ENCODE measurements at places on chromosomes 7 and 10. TPM values are rescaled to one million over a fixed set of nuclear protein-coding genes. Genes with fewer than 3 reads are reported as not detected.

- no peak for DNase-seq
Observed at GRCh38 chr7:93973134-93973533, 31.0 kb downstream of the BET1 start.

DNA sequence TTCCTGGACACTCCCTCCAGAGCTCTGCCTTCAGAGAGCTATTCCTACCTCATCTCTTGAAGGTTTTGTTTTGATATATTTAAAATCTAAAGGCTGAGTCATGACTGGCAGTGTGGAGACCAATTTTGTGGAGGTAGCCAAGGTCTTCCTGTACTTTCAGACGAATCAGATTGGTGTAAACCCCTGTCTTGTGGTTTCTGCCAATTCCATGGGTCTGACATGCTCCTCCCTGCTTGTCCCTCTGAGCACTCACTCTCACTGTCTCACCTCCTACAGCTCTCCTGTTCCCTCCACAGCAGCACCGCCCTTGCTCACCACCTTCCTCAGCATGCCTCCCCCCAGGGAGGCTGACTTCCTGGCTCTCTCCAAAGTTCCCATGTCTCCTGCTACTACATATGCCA is 179.8 kb downstream of the NPSR1 start:
- no peak for DNase-seq

DNA sequence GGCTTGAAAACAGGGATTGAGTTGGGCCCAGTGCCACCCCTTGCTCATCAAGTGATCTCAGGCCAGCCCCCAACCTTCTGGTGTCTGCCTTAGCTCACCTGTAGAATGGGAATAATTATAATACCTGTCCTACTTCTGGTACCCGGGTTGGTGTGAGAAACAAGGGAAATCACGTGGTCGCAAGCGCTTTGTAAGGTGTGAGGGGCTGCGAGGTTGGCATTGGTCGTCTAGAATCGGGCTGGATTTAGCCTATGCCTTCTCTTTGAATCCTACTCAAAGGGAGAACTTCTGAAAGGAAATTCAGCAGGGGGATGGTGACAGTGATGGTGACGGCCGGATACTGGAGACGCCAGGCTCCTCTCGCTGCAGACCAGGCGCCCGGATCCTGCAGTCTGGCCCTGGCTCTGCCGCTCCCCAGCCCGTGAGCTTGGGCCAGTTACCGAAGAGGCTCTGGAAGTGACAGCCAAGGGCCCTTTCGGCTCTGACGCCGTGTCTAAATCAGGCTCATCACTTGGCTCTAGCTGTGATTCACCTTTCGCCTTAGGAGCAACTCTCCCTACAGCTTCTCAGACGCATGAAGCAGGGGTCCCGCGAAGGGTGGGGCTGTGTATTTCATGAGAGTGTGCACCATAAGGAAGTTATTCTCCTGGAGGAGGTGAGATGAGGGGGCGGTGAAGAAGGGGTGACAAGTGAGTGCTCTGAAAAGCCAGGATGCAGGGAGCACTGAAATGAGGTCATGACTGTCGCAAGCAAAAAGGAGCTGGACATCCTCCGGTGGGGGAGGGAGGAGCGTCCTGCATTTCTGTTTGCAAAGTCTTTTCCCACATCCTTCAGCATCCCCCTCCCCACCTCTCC is 4.0 kb upstream of the CREB5 start:
- DNase-seq, result no peak

DNA sequence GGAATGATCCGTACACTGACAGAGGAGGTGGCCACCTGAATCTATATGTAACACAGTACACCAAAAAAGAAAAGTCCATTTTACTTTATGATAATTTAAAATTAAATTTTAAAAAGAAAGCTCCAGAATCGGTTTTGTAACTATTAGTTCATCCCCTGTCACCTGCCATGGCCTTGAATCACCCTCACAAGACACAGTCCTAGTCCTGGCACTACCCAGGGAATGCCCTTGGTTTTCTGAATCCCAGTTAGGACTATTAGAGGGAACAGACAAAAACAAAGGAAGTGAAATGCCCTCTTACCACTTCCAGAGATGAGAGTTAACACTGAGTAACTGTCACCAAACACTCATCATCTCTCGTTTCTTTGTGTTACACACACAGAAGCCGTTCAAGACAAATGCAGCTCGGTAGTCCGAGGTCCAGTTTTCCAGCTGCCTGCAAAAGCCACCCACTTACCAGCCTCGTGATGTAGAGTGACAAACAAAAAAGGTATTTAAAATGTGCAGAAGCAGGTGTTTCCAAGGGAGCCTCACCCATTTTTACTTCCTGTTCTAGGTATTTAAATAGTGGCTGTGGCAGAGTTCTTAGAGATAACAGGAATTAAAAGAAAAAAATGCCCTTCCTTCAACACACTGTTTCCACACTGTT is 6.1 kb downstream of the PTPRN2 start:
- peak; percentile 24 for DNase-seq

GRCh38 chr10:47181052-47181849 is 118.7 kb upstream of the GDF10 start:
- DNase-seq, result no peak

The UCN3 gene
- total RNA-seq, result 0.58 TPM

GRCh38 chr10:97737770-97738265 is 890 bp downstream of the ZFYVE27 start:
- DNase-seq, result no peak

DNA sequence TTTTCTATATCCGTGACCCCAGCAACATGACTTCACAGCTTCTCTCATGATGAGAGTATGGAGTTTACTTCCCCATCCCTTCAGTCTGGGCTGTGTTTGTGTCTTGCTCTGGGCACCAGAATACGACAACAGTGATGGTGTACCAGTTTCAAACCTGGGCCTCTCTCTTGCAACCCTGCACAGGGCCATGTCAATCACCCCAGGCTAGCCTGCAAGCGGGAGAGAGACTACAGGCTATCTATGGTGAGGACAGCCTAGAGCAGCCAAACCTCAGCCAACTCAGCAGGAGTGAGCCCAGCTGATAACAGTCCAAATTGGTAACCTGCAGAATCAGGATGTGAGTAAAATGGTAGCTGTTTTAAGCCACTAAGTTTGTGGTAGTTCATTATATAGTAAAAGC is 235.8 kb downstream of the CHCHD3 start:
- no peak for DNase-seq

- no peak for DNase-seq
Observed at GRCh38 chr10:63549810-63550209, 28.6 kb downstream of the REEP3 start.

DNA sequence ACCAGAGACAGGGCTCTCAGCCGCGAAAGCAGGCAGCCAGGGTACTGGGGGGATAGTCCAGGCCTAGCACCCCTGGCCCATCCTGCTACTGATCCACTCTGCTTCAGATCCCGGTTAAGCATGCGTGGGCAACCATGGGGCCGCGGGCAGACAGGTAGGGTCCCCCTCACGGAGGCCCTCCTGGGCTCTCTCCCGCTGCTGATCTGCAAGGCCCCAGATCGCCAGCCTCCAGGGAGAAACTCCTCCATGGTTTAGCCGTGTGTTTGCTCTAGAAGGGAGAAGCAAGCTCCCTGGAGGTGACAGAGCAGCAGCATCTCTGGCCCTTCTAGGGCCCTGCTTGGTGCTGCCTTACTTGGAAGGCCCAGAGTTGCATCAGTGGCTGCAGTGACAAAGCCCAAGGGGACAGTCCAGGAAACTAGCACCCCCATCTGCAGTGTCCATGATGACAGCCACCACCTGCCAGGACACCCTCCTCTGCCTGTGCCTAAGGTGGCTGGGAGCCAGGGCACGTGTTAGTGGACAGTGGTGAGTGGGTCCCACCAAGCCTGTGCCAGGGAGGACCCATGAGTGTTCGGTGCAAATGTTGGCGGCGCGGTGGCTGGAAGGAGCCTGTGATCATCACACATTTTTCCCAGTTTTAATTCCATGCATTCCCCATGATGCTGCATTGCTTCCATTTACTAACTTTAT is 29.2 kb downstream of the CALML5 start:
- DNase-seq, result no peak

DNA sequence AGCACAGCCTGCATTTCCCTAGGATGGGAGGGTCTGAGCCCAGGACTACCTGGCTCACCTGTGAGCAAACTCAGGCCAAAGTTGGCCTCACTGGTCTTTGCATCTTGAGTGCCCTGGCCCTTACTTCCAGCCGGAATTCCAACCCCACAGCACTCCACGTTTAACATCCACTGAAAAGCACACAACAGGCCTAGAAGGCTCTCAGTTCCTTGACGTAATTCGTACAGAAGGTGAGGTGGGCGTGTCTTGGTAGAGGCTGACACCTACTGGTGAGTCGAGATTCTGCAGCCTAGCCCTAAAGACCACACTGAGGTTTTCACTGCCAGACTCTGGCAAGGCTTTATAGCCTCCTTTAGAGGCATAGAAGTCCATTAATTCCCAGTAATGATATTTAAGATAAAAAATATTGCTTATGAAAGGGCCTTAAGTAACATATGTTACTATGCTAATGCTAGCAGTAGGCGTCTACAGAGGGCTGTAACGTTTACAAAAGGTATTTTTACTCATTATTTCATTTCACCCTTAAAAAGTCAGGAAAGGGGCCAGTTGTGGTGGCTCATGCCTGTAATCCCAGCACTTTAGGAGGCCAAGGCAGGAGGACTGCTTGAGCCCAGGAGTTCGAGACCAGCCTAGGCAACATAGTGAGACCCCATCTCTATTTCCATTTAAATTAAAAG is 95.8 kb downstream of the HIP1 start:
- peak; percentile 45 for DNase-seq

The PON1 gene
- total RNA-seq, result 8.9 TPM

- DNase-seq, result no peak
Observed at GRCh38 chr7:50779427-50779826, 3.3 kb downstream of the GRB10 start.

DNA sequence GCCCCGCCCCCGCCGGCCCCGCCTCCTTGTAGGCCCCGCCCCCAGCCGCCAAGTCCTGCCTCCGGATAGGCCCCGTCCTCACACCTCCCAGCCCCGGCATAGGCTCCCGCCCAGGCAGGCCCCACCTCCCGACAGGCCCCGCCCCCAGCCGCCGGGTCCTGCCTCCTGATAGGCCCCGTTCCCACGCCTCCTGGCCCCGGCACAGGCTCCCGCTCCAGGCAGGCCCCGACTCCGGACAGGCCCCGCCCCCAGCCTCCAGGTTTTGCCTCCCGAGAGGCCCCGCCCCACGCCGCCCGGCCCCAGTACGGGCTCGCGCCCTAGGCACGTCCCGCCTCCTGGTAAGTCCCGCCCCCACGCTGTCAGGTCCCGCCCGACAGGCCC is 232 bp upstream of the MICALL2 start:
- peak; percentile 99 for DNase-seq

The CNPY1 gene
- not detected for total RNA-seq

- DNase-seq, result no peak
Observed at GRCh38 chr7:146176860-146177259, 60.3 kb downstream of the CNTNAP2 start.

DNA sequence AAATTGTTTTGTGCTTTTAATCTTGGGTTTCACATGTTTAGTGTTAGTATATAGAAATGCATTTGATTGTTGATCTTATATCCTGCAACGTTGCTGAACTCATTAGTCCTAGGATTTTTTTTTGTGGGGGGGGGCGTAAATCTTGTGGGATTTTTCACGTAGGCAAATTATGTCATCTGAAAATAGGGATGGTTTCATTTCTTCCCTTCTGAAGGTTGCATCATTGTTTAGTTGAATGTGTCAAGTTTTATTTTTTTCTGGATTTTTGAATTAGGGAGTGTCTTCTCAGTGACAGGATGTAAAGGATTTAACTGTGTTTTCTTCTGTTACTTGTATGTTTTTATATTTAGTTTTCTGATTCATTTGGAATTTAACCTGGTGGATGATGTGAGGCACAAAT is 26.7 kb downstream of the MKLN1 start:
- DNase-seq, result no peak

GRCh38 chr10:3401491-3401938 is 228.9 kb upstream of the PITRM1 start:
- no peak for DNase-seq

All from mucosa of gallbladder (tissue), 1 donor.